ENCODE measurements at places on chromosomes 1 and 21.

- no peak for DNase-seq
These were observed 685 bp upstream of the RIPPLY3 start for GRCh38 chr21:37005548-37006485.

DNA sequence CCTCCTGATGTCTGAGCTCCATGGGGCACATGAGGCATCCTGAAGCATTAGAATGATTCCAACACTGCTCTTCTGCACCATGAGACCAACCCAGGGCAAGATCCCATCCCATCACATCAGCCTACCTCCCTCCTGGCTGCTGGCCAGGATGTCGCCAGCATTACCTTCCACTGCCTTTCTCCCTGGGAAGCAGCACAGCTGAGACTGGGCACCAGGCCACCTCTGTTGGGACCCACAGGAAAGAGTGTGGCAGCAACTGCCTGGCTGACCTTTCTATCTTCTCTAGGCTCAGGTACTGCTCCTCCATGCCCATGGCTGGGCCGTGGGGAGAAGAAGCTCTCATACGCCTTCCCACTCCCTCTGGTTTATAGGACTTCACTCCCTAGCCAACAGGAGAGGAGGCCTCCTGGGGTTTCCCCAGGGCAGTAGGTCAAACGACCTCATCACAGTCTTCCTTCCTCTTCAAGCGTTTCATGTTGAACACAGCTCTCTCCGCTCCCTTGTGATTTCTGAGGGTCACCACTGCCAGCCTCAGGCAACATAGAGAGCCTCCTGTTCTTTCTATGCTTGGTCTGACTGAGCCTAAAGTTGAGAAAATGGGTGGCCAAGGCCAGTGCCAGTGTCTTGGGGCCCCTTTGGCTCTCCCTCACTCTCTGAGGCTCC lies 11.1 kb upstream of the RASSF5 start:
- DNase-seq, result no peak

GRCh38 chr1:59898927-59899326 lies 27.6 kb downstream of the CYP2J2 start:
- no peak for DNase-seq

- DNase-seq, result no peak
These were observed 42.4 kb downstream of the PTPRC start for GRCh38 chr1:198681252-198681651.

DNA sequence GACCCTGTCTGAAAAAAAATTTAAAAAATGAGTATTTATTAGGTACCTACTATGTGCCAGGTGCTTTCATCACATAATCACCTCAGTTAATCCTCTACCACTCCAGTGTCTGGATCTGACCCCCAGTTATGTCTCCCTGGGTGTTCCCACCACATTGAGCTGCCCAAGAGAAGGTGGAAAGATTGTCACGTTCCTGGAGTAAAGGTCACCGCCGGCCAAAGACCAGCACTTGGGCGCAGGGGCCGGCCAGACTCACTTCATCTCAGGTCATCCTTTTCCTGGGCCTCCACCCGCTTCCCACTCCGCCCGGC lies 714 bp downstream of the PYCR2 start:
- DNase-seq, result no peak

DNA sequence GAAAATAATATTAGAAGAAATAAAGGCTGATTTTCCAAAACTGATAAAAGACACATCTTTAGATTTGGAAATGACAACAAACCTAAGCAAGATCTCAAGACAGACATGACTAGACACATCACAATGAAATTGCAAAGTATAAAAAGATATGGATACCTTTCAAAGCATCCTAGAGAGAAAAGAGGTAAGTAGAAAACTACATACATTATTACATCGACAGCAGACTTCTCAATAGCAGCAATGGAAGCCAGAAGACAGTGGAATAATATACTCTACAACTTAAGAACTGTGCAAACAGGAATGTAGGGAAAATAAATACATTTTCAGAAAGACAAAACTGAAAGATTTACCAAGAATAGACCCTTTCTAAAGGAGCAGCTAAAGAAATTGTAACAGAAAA lies 50.2 kb downstream of the DENND1B start:
- no peak for DNase-seq

GRCh38 chr1:6260961-6261614 lies at the start of gene GPR153:
Gene GPR153, minus strand, starts transcription at chr1:6261098. Its CDS starts 6,193 bp downstream, at chr1:6254905.
- no peak for DNase-seq

GRCh38 chr1:105427543-105427942 lies 1628.9 kb upstream of the PRMT6 start:
- DNase-seq, result no peak

GRCh38 chr1:90761781-90762589 lies 44.9 kb upstream of the BARHL2 start:
- no peak for DNase-seq
